ENCODE measurements at places on chromosomes 6 and 20.

GRCh38 chr6:158485431-158485830 lies 74.5 kb upstream of the TMEM181 start:
- DNase-seq, result no peak

DNA sequence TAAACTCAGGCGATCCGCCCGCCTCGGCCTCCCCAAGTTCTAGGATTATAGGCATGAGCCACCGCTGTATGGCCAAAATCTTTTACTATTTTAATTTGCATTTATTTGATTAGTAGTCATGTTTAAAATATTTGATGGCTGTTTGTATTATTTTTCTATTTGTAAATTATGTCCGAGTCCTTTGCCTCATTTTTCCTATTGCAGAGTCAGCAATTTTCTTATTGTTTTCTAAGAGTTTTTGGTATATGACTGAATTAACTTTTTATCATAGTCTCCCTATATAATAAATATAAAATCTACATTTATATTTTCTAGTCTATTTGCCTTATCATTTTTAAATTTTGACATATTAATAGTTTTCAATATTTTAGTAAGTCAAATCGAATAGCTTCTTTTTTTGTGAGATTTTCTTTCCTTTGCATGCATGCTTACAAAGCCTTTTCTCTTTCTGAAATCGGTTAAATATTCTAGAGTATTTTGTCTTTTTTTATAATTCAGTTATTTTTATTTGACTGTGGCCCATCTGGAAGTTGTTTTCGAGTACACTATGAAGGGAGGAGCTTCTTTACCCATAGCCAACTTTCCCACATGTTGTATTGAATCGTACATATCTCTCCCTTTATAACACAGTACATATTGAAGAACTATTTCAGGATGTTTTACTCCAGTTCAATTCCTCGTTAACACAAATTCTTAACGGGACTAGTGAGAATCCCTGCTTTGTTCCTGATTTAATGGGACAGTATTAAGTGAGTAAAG lies 34.5 kb upstream of the RPS6KA2 start:
- no peak for DNase-seq

GRCh38 chr20:34061695-34062094 lies 50.3 kb downstream of the EIF2S2 start:
- no peak for DNase-seq

DNA sequence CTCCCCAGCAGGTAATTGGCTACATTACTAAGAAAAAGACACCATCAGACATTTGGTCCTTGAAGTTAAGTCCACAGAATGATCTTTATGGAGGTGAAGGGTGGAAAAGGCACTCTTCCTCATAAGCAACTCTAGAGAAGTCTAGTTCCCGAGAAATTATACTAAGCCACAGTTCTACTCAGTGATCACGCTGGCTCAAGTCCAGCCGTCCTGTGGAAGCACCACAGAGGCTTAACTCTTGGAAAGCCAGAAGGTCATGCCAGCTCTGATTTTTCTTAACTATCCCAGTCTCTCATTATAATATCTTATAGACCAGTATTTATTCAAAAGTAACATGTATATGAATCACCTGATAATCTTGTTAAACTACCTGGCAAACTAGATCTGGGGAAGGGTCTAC lies 258.5 kb downstream of the EYA4 start:
- no peak for DNase-seq

DNA sequence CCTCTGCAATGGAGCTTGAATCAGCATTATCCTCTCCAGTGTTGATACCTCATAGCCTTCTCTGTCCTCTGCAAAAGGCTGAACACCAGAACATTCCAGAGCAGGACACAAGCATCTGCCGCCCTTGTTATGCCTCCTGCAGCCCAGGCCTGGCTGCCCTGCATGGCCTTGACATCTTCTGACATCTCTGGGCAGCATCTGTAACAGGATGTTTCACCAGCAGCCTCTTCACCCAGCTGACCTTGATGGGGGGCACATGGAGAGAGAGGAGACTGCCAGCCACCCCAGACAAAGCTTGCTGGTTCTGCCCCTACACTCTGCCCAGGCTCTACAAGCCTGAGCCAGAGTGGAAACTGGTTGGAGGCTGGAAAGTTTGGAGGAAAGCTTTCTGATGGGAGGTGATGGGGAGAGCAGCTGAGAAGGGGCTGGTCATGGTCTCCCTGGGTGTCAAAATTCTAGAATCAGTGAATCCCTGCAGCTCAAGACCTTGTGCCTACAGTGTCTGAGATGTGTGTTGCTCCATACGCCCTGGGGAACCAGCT lies 145.1 kb downstream of the MRPL14 start:
- DNase-seq, result no peak

GRCh38 chr6:162377735-162378134 lies 349.8 kb downstream of the PRKN start:
- peak; percentile 41 for DNase-seq

DNA sequence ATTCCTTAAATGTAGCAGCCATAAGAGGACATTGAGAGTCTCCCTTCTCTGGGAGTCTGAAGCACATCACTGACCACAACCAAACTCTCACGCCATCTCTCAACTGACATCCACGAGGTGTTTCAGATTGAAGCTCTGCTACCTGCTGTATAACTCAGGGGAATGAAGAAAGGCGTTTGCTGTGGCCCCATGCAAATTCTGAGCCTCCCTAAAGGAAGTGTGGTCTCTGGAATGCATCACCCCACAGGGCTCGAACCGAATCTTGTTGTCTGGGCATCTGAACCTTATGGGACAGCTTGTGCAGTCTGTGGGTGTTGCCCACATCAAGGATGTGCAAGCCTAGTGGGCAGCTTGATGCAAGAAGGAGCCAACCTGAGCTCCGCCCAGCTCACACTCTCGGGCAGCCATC lies 10.9 kb downstream of the PMEPA1 start:
- DNase-seq, result no peak

GRCh38 chr6:108665495-108666196 lies 104.9 kb downstream of the FOXO3 start:
- no peak for DNase-seq

GRCh38 chr6:33112148-33112547 lies 36.4 kb downstream of the HLA-DPB1 start:
- DNase-seq, result peak; percentile 64

GRCh38 chr6:39769012-39769411 lies 23.2 kb upstream of the DAAM2 start:
- no peak for DNase-seq

- peak; percentile 39 for DNase-seq
Observed at GRCh38 chr6:38027685-38028373, 208.3 kb downstream of the ZFAND3 start.

- no peak for DNase-seq
Observed at GRCh38 chr6:12261502-12261901, 28.7 kb upstream of the EDN1 start.

DNA sequence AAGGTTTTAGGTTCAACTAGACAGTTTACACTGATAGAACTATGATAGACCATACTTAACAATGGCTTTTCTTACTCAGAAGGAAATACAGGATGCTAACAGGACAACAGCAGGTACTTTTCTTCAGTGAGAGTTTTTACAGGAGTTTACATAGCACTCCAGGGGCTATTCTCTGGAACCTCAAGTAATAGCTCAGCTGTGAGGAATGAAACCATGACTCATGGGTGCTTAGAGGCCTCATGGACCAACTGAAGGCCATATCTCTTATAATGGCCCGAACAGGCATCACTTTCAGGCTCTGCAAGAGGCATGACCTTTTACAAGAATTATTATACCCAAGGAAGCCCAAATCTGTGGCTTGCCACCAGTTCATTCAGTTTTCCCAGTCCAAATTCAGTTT lies 31.8 kb downstream of the TREML1 start:
- peak; percentile 42 for DNase-seq
